ENCODE measurements at places on chromosomes 4 and X.

- DNase-seq = no peak
Measured at GRCh38 chr4:114209584-114209983, 230.1 kb upstream of the ARSJ start.

GRCh38 chr4:98248934-98249333 lies 12.2 kb upstream of the RAP1GDS1 start:
- DNase-seq = no peak

- peak; percentile 43 for DNase-seq
Measured at GRCh38 chr4:8675383-8675782, 82.8 kb downstream of the CPZ start.

- DNase-seq = no peak
Measured at GRCh38 chrX:87397103-87397886, 120.3 kb upstream of the KLHL4 start.

- no peak for DNase-seq
Measured at GRCh38 chr4:8664031-8664805, 71.7 kb downstream of the CPZ start.

DNA sequence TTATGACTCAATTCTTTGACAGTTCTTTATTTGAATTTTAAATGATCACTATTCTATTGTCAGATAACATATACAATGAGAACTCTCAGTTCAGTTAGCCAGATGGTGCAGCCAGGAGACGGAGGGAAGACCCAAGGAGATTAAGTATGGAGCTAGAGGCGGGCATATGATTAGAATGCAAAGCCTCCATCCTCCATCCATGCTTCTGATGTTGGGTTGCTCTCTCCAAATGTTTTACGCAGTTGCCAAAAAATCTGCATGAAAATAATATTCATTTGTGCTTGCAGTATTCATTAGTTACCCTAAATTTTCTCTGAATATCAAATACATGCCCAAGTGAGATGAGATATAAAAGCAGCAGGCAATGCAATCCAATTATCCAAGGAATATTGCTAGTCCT lies 874.8 kb downstream of the C4orf33 start:
- DNase-seq = no peak

All from right hindlimb (tissue), 1 donor.